ENCODE measurements at places on chromosomes 12 and 14.

- DNase-seq: no peak
These were observed 32.3 kb upstream of the PTCSC3 start for GRCh38 chr14:36208690-36209278.

DNA sequence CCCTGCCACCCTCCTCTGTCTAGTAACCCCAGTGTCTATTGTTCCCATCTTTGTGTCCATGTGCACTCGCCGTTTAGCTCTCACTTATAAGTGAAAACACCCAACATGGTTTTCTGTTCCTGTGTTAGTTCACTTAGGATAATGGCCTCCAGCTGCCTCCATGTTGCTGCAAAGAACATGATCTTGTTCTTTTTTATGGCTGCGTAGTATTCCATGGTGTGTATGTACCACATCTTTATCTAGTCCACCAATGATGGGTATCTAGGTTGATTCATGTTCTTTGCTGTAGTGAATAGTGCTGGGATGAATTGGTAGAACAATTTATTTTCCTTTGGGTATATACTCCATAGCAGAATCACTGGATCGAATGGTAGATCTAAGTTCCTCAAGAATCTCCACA lies 51.0 kb upstream of the RFLNA start:
- no peak for DNase-seq

- DNase-seq: no peak
These were observed 21.8 kb downstream of the IRAK3 start for GRCh38 chr12:66210840-66211239.

DNA sequence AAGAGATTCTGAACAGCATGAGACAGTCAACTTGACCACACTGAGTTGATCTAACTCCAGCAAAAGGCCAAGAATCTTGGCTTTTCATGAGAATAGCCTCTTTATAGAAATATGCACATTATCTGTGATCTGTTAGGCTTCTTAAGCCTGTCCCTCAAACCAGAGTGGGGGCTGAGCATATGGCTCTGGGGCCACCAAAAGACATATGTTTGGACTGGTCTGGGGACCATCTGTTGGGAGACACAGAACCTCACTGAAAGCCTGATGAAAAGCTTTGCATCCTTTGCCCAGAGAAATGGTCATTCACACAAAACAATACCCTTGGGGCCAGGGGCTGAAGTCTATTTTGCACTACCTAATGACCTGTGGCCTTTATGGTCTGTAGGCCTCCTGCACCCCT lies 165.3 kb upstream of the PRMT8 start:
- no peak for DNase-seq

GRCh38 chr14:77495334-77495733 lies 3.3 kb downstream of the ISM2 start:
- DNase-seq: no peak

DNA sequence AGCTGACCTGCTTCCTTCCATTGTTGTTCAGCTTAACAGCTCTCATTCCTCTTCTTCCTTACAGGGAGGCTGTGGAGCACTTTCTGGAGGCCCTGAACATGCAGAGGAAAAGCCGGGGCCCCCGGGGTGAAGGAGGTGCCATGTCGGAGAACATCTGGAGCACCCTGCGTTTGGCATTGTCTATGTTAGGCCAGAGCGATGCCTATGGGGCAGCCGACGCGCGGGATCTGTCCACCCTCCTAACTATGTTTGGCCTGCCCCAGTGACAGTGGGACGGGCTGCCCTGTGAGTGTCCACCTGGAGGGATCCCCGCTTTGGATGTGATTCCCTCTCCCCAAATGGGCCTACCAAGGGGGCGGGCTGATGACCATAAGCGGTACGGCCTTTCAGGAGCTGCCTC lies 20.5 kb downstream of the PEX5 start:
- no peak for DNase-seq

GRCh38 chr12:87988534-87988933 lies 40.7 kb downstream of the C12orf50 start:
- no peak for DNase-seq

DNA sequence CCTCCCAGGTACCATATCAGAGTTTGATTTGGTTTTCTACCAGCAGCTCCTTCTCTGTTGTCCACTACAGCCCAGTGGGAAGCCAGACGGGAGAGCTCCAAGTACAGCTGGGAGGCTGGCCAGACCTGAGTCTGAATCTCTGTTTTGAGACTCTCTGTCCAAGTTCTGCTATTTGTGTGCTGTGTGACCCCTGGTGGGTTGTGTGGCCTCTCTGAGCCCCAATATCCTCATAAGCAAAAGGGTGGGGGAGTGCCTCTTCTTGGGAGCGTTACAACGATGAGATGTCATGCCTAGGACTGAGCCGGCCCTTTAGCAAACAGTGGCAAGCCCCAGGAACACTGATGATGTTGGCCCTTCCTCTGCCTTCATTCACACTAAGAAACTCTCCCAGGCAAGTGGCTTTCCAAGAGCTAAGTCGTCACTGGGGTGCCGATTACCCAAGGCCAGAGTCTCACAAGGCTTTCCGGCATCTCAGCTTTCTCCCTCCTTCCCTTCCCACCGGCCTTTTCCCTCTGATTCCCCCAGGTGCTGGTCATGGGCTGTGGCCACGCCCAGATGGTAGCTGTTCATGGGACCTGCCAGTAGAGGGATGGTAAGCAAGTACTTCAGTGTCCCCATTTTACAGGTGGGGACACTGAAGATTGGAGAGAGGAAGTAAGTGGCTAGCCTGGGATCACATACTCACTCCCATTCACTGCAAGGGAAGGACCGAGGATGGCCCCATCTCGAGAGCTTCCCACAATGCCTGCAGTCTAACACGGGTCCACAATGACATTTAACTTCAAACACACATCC lies 47.7 kb downstream of the BCL11B start:
- no peak for DNase-seq

GRCh38 chr14:69663300-69663643 lies 51.9 kb downstream of the SUSD6 start:
- no peak for DNase-seq

DNA sequence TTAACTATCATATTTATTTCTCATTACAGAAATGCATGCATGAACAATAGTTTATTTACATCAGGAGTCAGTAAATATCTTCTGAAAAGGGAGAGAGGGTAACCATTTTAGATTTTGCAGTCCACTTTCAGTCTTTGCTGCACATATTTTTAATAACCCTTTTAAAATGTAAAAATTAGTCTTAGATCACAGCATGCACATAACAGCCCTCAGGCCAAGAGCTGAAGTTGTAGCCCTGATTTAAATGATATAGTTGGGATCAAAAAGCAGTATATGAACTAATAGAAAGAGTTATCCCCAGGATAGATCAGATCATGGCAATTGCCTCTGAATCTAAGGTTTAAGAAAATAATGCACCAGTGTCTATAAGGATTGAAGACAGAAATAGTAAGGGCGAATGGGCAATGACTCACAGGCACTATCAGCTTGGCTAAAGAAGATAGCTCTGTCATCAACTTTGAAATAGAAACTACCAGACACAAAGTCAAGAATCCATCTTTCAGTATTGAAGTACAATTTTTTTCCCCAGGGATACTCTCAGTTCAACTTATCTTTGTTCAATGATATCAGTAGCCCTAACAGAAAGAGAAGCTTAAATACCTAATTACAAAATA lies 13.1 kb upstream of the CLEC7A start:
- no peak for DNase-seq

- DNase-seq: no peak
These were observed 16.1 kb downstream of the TAMALIN start for GRCh38 chr12:52022841-52023181.

DNA sequence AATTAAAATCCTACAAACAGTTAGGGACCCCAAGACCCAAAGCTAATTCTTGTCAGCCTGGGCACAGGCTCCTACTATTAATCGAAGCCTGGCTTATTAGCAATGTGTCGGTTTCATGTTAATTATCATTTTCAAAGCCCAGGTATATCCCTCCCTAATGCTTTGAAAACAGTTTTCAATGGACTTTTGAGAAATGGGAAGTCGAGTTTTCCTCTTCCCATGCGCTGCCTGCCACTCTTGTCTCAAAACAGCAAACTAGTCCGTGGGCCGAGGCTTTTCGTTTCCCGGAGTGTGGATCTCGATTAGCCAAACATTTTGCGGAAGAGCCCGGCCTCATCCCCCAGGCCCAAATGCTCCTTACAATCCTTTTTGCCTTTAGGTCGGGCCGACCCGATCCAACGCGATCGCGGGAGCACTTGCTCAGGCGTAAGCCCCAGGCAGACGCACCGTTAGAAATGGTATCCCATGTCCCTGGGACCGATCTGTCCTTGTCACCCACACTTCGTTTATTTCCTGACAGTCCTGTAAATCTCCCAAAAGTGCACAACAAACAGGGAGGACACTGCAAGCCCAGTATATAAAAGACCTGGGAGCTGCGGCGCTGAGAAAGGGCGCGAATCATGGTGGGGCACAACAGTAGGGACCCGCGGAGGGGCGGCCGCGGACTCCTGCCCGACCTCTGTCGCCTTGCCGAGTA lies 1.5 kb downstream of the SIX6 start:
- DNase-seq: no peak

DNA sequence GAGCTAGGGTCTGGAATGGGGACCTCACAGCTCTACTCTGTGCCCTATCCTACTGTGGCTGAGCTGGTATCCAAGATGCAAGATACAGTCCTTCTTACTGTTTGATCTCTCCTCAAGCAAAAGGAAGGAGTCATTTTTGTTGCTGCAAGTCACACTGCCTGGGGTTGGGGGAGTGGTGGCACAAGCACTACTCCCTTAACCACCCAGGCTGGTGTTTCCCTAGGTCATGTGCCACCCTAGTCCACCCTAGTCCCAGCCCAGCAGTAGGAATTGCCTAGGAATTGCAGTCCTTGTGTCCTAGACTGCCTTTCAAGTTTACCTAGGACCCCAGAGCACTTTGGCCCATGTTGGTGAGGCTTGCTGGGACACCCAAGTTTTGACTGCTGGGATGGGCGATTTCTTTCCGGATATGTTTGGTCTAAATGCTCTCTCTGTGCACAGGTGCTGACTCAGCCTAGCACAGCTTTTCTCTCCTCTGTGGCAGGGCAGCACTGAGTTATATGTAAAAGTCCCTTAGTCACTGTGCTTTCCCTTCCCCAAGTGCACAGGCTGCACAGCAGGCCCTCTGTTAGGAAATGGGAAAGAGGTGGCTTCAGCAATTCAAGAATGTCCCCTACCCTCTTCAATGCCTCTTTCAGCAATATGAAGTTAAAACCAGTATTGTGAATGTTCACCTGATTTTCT lies 54.9 kb downstream of the SLC6A15 start:
- DNase-seq: no peak

DNA sequence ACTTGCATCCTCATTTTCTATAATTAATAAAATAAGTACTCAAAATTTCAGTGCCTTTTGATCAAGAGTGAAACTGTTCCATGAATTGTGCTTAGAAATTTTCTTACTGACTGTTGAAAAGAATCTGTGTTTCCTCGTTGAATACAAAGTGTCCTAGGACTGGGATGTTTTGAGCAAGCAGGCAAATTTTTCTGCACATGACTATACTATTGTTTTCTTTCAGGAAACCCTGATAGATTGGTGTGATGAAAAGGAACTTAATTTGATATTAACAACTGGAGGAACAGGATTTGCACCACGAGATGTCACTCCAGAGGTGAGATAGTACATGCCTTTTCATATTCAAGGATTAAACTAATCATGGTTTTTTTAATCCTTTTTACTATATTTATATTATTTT lies 316.3 kb downstream of the GPHN start:
- no peak for DNase-seq

DNA sequence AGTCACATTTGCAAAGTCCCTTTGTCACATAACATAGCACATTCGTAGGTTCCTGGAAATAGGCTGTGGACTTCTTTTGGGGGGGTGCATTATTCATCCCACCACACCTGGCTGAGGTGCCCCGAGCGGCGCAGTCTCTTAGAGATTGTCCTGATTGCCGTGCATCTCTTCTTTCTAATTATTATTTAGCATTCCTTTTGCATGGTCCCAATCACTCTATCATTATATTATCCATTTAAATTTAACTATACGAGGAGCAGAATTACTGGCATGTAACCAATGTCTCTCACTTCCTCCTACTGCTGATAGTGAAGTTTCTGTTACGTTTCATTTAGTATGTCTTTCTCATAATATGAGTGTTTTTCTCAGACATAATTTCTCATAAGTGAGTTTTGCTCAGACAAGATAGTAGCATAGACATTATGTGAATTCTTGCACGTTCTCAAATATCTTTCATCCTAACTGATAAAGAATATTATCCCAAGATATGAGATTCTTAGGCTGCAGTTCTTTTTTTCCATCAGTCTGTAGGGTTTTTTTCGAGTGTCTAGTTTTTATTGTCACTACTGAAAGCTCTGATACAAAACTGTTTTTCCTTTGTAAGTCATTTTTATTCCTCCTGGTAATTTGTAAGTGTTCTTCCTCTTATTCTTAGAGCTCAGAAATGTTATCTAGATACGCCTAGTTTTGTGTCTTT lies 444.3 kb downstream of the NELL2 start:
- DNase-seq: no peak

GRCh38 chr12:71041476-71041875 lies 116.3 kb downstream of the TSPAN8 start:
- DNase-seq: no peak

- DNase-seq: no peak
These were observed 181.2 kb downstream of the TMTC2 start for GRCh38 chr12:82867762-82868500.

DNA sequence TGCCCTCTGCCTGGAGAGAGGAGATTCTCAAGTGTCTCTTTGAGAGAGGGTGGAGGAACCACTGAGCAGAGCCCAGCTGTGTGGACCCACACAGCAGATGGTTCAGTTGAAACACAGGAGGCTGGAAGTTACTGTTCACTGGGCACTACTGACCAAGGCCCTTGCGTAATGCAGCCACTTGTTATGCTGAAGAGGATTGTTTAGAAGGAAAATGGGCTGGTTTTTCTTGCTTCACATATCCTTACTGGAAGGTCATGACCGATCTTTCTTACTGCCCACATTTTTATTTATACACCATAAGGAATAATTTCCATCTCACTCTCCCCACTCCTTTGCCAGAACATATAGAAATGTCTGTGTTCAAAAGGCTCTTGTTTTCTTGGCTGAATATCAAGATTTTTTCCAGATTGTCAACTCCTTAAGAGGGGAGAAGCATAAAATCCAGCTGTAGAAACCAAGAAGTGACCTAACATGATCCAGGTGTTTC lies 375.1 kb upstream of the DDHD1 start:
- DNase-seq: no peak

GRCh38 chr14:58792416-58792815 lies 154.7 kb downstream of the DACT1 start:
- DNase-seq: no peak

DNA sequence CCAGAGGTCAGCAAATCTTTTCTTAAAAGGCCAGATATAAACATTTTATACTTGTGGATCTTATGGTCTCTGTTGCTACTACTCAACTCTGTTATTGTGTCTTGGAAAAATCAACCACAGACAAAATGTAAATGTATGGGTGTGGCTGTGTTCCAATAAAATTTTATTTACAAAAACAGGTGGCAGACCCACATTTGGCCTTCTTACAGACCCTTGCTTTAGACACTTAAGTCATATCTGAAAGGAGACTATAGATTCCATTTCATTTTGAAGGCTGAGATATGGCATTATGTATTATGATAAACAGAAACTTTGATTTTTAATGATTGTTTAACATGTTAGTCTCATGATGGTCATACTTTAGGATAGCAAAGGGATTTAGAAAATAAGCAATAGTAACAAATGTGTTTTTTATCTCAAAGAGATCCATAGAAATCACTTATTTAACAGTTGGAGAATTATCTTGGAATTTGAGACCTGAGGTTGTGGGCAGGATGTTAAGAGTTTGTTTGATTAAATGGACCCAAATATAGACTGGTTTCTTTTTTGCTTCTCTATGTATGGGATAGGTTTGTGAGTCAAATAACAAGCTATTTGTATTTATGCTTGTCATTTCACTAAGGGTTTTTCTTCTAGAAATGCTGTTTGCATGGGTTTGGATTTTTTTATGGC lies 51.2 kb downstream of the PPFIBP1 start:
- no peak for DNase-seq

- DNase-seq: no peak
These were observed 50.6 kb downstream of the OTX2 start for GRCh38 chr14:56759633-56760032.

Measured in stimulated activated CD4-positive, alpha-beta T cell treated with anti-CD3 and anti-CD28 coated beads, Interleukin-15, amount 100 ng/mL, for 1 hour (primary cell).